Small intestine (tissue), 16 donors: ENCODE measurements at places on chromosomes 1 and 21. TPM values are rescaled to one million over a fixed set of nuclear protein-coding genes. Genes with fewer than 3 reads are reported as not detected.
A peak's percentile ranks its signal among the peaks of the same experiment; 100 is the strongest.

GRCh38 chr21:22352088-22352487 lies 1353.9 kb downstream of the NCAM2 start:
- DNase-seq = no peak

DNA sequence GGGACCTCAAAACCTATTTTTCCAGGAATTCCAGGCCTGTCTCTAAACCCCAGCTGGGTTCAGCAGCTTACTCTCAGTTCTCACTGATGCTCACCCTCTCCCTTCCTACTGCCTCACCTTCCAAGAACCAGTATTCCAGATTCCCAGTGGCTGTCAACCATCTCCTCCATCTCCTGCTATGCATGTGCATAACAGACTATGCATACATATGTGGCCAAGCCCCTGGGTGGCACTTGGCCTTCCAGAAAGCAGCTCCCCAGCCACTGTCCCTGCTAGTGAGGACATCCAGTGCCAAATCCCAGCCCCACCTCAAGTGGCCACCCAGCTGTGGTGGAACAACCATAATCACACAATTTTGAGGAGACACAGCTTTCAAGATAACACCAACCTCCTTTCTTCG lies 475.7 kb upstream of the PKN2 start:
- DNase-seq = no peak

- DNase-seq = no peak
Observed at GRCh38 chr1:175278734-175279116, 86.1 kb upstream of the KIAA0040 start.

DNA sequence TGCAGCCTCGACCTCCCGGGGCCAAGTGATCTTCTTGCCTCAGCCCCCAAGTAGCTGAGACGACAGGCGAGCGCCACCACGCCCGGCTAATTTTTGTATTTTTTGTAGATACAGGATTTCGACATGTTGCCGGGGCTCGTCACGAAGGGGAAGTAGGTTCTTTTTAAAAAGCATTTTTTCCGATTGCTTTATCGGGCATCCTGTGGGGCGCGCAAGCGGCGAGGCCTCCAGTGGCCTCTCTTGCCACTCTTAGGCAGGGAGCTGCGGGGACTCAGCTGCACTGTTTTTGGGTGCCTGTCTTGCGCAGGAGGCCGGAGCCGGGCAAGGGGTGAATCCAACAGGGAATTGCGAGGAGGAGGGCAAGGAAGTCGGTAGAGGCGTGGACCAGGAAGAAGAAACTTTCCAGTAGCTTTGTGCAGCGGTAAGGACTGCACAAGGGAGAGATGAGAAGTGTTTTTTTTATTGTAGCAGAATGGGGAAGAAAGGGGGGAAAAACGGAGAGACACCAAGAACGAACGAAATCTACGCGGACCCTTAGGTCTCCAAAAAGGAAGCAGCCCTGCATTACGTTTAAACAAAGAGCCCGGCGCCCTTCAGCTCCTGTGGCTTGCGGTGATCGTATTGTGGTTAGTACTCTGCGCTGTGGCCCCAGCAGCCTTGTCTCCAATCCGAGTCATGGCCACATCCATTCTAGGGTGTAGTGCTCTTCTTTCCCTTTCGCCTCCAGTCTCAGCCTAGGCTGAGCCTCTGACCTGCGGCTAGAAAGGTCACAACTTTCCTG lies 164.8 kb downstream of the PPIAL4G start:
- DNase-seq = peak; percentile 41

GRCh38 chr1:7594002-7594713 lies 176.9 kb upstream of the VAMP3 start:
- DNase-seq = no peak

- DNase-seq = no peak
Observed at GRCh38 chr1:206693592-206693991, 8.9 kb downstream of the MAPKAPK2 start.

- DNase-seq = peak; percentile 62
Observed at GRCh38 chr1:15703562-15703961, 19.4 kb downstream of the PLEKHM2 start.

GRCh38 chr1:59223989-59224634 lies 72.8 kb upstream of the FGGY start:
- DNase-seq = no peak

- no peak for DNase-seq
Observed at GRCh38 chr1:36913484-36914060, 120.7 kb downstream of the GRIK3 start.

GRCh38 chr1:25026730-25027450 lies 96.8 kb upstream of the RUNX3 start:
- no peak for DNase-seq

- no peak for DNase-seq
Observed at GRCh38 chr1:23588749-23589548, 29.6 kb upstream of the ID3 start.

GRCh38 chr1:184160236-184160635 lies 108.7 kb downstream of the TSEN15 start:
- DNase-seq = no peak

GRCh38 chr21:20720623-20721022 lies 277.6 kb upstream of the NCAM2 start:
- no peak for DNase-seq

- DNase-seq = peak; percentile 9
Observed at GRCh38 chr1:170067253-170067819, 7.2 kb downstream of the KIFAP3 start.

GRCh38 chr1:21924503-21925005 lies 12.6 kb downstream of the HSPG2 start:
- peak; percentile 86 for DNase-seq

- no peak for DNase-seq
Observed at GRCh38 chr1:234260578-234260977, 112.7 kb upstream of the COA6 start.

GRCh38 chr1:243271996-243272395 lies 16.2 kb downstream of the SDCCAG8 start:
- no peak for DNase-seq

MPZ gene
- 4.0 TPM for polyA plus RNA-seq

CCDC185 gene
- polyA plus RNA-seq = not detected

CSF3R gene
- 1.4 TPM for polyA plus RNA-seq

ANGPTL3 gene
- not detected for polyA plus RNA-seq

NOS1AP gene
- 2.1 TPM for polyA plus RNA-seq

PSRC1 gene
- polyA plus RNA-seq = 14.4 TPM

CRB1 gene
- polyA plus RNA-seq = 0.06 TPM

GJA8 gene
- not detected for polyA plus RNA-seq

AVPR1B gene
- polyA plus RNA-seq = 0.75 TPM

RHD gene
- polyA plus RNA-seq = not detected

KANK4 gene
- not detected for polyA plus RNA-seq

F11R gene
- polyA plus RNA-seq = 188 TPM

GFI1 gene
- 2.5 TPM for polyA plus RNA-seq

LCE6A gene
- not detected for polyA plus RNA-seq
